ENCODE measurements at places on chromosomes 6 and 20.

DNA sequence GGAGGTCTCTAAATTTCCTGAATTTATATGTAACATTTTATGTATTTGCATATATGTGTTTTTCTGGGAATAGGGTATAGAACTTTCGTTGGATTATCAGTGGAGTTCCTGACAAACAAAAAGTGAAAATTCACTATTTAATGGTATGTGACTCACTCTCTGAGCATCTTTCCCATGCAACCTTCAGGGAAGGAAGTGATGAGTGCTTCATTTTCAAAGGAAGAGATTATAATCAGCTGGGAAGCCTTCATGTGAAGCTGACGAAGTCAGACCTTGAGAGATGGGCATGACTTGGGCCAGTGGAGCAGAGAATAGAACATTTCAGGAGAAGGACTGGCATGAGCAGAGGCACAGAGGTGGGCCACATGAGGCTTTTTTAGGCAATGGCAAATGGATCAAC lies 72.7 kb downstream of the FAXC start:
- DNase-seq, result no peak

DNA sequence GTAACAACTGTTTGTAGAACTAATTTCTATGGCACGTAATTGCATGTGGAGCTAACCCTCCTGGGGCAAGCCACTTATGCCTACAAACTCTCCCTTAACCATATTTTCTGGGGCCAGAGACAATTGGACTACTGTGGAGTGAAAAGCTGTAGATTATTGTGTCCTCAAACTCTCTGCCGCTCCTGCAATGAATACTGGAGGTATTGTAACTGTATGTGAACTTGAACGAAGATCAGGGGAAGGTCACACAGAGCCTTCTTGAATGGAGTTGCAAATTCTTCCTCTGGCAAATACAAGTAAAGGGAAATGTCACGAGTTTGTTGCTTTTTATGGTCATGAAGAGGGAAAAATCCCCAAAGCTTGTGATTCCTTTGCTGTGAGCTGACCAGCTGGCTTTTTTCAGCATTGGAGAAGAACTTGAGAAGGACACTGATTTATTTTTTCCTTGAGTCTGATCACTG lies 18.2 kb downstream of the AKAP12 start:
- DNase-seq, result no peak

GRCh38 chr6:15481390-15482291 lies 181.2 kb downstream of the DTNBP1 start:
- no peak for DNase-seq

DNA sequence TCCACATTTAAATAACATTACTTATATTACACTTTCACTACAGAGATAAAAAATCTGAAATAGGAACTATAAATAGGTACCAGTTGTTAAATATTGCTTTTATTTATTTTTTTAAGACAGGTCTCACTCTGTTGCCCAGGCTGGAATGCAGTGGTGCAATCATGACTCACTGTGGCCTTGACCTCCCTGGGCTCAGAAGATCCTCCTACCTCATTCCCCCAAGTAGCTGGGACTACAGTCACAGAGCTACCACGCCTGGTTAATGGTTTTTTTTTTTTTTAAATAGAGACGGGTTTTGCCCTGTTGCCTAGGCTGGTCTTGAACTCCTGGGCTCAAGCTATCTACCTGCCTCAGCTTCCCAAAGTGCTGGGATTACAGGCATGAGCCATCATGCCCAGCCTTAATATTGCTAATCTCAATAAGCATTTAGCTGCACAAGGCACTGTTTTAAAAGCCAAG lies 17.3 kb downstream of the EEF1E1 start:
- no peak for DNase-seq

DNA sequence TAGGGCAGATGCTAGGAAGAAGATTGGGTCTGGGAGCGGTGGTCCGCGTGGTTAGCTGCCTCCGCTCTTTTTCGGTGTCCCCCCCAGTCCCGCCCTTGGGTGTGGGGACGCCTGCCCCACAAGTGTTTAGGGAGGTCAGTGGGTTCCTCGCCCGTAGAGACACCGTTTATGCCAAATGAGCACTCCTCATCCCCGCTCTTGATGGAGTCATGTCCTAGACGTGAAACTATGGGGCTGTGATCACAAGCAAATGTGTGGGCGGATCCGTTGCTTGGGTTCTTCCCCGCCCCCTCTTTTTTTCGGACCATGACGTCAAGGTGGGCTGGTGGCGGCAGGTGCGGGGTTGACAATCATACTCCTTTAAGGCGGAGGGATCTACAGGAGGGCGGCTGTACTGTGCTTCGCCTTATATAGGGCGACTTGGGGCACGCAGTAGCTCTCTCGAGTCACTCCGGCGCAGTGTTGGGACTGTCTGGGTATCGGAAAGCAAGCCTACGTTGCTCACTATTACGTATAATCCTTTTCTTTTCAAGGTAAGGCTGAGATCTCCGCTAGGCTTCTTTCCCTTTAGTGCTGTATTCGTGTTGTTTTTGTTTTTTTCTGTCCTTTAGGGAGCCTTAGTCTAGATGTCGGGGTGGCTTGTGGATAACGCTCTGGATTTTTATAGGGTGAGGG lies at the start of gene HSP90AB1:
HSP90AB1 (plus strand) TSS at position 439 of the 675 bp plus-strand sequence. CDS start 1,529 bp downstream, outside the sequence.
- DNase-seq, result peak; percentile 96

DNA sequence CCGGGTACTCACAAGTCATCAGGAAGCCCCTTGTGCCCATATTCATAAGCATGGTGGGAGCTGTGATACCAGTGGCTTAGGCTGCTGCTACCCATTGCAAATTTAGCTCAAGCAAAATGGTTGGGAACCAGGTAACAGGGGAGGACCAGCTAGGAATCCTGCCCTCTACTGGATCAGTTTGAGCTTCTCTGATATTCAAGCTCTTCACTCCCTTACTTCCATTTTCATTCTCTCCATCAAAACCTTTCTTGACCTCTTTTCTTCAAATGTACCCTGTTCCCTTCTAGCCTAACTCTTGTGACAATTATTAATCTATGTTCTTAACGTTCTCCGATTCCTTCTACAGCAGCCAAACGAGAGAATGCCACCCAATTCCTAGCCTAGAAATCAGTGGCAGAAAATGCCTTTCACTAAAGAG lies 9.7 kb downstream of the NOL7 start:
- DNase-seq, result no peak

GRCh38 chr6:106360989-106361430 lies 493 bp downstream of the CRYBG1 start:
- DNase-seq, result no peak

GRCh38 chr6:3292431-3293197 lies 33.9 kb downstream of the PSMG4 start:
- no peak for DNase-seq

GRCh38 chr20:47543006-47543431 lies 41.3 kb downstream of the NCOA3 start:
- no peak for DNase-seq

DNA sequence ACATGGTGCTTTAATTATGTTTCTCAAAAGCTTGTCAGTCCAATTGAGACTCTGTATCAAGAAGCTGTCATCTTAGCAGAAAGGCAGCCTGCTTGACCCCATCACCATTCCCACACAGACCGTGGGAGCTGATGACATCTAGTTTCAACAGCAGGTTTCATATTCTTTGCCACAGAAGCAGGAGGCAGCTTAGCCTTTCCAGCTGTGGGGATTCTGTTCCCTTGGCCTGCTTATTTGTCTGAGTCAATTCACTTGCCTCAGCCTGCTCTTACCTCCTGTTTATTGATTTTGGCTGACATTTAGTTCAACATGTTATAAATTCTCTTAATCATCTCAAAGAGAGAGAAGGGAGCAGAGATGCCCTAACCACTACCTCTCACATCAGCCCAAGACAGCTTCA lies 527.7 kb downstream of the ADGRB3 start:
- DNase-seq, result peak; percentile 22

DNA sequence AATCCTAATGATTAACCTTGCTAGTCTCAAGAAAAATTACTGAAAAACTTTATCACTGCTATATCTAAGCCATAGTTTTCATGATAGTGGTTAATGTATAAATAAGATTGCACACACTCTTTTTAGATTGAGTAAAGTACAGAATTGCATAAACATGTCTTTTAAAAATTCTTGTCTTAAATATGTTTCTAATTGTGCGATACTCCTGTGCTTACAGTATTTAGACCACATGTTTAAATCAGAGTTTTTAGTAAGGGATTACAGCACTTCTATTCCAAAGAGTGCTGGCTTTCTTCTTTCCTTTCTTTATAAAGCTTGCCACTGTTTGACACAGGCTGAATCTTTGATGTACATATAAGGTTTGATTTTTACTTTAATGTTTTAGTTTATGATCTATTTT lies 36.8 kb upstream of the RGS17 start:
- DNase-seq, result no peak

- DNase-seq, result no peak
Measured at GRCh38 chr20:54184904-54185626, 11.3 kb upstream of the CYP24A1 start.

DNA sequence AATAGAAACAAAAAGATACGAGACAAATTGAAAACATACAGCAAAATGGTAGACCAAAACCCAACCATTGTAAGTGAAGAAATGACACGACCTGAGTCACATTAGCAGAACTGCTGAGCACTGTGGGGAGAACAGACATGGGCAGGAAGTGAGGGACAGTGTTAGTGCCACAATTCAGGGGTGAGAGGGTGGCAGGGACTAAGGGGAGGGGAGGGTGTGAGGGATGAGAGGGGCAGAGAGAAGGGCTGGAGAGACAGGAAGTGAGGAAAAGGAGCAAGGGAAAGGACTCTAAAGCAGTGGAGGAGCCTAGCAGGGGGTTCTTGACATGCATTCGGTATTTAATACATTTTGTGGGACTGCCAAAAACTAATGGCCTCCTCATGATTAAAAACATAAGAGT lies 45.0 kb upstream of the TRIM26 start:
- DNase-seq, result no peak

DNA sequence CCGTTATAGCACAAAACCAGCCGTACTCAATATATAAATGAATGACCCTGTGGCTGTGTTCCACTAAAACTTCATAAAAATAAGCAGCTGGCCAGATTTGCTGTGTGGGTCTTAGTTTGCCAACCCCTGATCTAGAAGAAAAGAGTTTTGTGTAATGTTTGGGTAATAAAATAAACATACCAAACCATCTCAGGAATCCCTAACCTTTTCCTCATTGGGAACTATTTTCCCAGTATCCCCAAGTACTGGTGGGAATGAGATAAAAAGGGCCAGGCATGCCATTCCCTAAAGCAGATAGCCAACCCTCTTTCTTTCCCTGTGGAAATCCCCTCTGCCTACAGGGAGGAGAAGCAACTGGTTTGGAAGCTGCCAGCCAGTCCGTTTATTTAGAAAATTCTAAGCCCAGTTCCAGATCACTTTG lies 169.1 kb upstream of the AKAP12 start:
- DNase-seq, result no peak

- DNase-seq, result no peak
Measured at GRCh38 chr20:44247586-44248409, 690 bp downstream of the GDAP1L1 start.

- DNase-seq, result no peak
Measured at GRCh38 chr20:60372275-60372674, 414.1 kb downstream of the CDH26 start.

GRCh38 chr20:15214051-15214450 lies 876.6 kb upstream of the FLRT3 start:
- no peak for DNase-seq

- no peak for DNase-seq
Measured at GRCh38 chr6:85641522-85641896, 1.2 kb downstream of the SYNCRIP start.

- DNase-seq, result no peak
Measured at GRCh38 chr6:33812669-33813068, 8.9 kb upstream of the MLN start.

GRCh38 chr20:61166324-61166723 lies 85.7 kb upstream of the CDH4 start:
- DNase-seq, result no peak

DNA sequence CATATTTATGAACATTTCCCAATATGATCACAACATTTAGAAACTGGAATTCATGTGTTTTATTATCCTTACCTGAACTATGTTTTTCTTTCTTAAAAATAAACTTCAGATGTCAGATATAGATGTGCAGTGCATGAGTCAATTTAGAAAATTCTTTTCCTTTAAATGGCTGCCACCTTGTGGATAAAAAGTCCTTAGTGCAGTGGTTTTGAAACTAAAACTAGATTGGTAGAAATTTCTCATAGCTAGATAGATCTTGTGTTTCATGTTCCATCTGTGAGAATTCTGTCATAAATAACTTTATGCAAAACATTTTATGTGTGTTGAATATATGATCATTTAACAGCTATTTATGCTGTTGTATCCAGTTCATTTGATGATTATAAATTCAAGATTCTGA lies 134.9 kb downstream of the KLHL32 start:
- no peak for DNase-seq

Data from putamen (tissue), 1 donor.